ENCODE measurements at places on chromosomes 5 and 9.

- DNase-seq, result no peak
Measured at GRCh38 chr9:17962747-17963146, 383.9 kb downstream of the SH3GL2 start.

GRCh38 chr9:75488719-75489110 lies 400.4 kb downstream of the OSTF1 start:
- DNase-seq, result no peak

GRCh38 chr9:17888066-17888465 lies 309.2 kb downstream of the SH3GL2 start:
- DNase-seq, result no peak

GRCh38 chr5:168656633-168657032 lies 77.5 kb upstream of the PANK3 start:
- no peak for DNase-seq

DNA sequence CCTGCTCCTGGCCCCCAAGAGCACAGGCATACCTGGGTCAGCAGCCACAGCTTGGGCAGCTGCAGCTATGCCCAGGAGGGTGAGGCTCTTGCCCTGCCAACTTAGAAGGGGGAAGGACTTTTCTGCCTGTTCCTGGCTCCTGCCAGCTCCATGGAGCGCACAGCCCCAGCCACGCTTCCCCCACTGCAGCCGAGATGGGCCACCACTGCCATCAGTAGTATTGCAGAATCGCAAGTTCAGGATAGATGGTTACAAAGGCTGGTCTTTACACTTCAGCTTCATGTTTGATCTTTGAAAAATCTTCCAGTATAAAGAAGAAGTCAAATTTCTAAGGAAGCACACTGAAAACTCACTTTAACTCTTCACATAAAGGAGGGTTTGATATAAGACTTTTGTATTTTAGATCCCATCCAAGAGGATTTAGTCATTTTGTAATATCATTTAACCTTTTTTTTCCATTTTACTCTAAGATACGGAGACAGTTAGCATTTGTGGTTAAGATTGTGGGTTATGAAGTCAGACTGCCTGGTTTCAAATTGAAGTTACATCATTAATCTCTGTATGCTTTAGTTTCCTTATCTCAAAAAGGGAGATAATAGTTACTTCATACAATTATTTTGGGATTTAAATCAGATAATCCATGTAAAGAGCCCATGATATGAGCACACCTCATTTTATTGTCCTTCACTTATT lies 81.8 kb downstream of the NLN start:
- no peak for DNase-seq

DNA sequence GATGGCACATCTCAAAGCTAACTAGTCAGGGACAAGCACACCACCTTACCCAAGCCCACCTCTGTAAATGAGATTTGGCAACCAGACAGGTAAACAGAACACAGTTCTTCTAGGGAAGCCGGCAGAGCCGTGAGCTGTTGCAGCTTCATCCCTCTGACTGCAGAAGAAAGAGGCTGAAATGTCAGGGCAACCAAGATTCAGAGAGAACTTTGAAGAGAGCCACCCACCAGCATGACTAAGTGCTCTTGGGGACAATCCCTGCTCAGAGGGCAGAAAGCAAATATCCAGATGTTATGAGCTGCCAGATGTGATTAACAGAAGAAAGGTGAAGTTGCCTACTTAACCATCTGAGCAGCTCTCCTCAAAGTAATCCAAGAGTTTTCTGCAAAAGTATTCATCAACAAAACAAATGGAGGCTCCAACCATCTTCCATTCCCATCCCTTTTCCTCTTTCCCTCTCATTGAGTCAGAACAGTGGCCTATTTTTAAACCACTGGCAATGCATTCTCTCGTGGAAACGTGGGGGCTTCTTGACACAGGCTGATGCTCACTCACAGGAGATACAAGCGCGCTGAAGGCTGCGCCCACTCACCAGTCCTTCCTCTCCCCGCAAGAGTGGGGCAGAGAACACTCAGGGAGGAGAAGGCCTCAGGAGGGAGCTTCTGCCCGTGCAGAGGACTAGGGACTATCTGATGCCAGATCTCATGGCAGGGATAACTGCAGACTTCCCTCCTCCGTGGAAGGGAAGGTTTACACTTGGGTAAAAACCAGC lies 57.1 kb downstream of the SLIT3 start:
- no peak for DNase-seq

- no peak for DNase-seq
Measured at GRCh38 chr5:124849774-124850173, 103.3 kb upstream of the ZNF608 start.

GRCh38 chr5:61409568-61409967 lies 77.5 kb downstream of the ZSWIM6 start:
- DNase-seq, result no peak

- DNase-seq, result no peak
Measured at GRCh38 chr5:175290379-175290778, 153.6 kb downstream of the DRD1 start.

GRCh38 chr5:4095918-4096630 lies 500.4 kb downstream of the IRX1 start:
- no peak for DNase-seq

GRCh38 chr5:38536968-38537367 lies 19.5 kb downstream of the LIFR start:
- DNase-seq, result no peak

- DNase-seq, result no peak
Measured at GRCh38 chr5:118068886-118069285, 919.5 kb downstream of the DTWD2 start.

- DNase-seq, result peak; percentile 36
Measured at GRCh38 chr9:134618163-134618832, 23.3 kb upstream of the COL5A1 start.

DNA sequence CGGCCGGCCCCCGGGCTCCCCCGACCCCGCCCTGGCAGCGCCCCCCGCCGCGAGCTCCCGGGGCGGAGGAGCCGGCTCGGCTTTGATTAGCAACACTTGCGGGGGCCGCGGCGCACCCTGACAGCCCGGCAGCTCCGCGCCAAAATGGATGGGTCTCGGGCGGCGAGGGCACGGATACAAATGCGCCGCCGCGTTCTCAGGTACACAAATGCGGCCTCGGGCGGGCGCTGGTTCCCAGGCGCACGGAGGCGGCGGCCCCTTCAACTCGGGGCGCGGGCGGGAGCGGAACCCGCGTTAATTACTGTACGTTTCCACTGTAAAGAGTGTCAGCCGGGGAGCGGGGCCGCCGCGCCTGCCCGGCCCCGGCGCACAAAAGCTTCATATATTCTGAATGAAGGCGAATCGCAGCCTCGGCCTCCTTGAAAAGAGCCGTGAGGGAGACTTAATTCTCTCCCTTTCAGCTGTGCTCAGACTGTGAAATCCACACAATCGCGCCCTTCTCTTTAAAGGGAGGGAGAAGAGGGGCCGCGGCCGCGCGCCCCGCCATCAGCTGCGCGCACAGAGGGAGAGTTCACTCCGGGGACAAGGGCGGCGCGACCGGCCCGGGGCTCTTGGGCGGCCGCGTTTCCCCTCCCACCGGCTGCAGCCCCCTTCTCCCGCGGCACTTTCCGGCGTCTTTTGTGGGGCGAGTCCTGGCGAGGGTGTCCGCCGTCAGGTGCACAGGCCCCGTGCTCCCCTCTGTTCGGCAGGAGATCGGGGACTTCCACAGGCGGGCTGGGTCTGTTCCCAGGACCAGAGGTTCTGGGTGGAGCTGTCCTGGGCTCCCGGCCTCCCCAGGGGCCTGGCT lies 27.0 kb downstream of the MSX2 start:
- DNase-seq, result peak; percentile 65

DNA sequence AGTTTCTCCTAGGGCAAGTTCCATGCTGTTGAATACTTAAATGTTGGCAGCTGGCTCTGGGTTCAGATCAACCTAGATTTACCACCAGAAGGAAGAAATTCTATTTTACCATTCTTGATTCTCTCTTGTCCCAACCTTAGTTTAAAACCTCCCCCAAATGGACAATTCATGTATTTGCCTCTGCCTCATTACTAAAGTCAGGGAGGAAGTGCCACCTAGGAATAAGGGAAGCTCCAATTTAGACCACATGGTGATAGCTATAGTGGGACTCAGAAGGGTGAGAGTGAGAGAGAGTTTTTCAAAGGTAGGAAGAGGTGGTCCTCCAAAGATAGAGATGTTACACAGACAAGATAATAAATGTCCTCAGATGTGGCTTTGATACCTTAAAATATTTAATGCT lies 53.4 kb upstream of the PAM start:
- DNase-seq, result no peak

- no peak for DNase-seq
Measured at GRCh38 chr5:56739990-56740389, 75.4 kb upstream of the MAP3K1 start.

- DNase-seq, result peak; percentile 55
Measured at GRCh38 chr9:38619556-38620447, 594 bp downstream of the ANKRD18A start.

GRCh38 chr5:69531406-69531801 lies 28.6 kb upstream of the GTF2H2C start:
- DNase-seq, result no peak

DNA sequence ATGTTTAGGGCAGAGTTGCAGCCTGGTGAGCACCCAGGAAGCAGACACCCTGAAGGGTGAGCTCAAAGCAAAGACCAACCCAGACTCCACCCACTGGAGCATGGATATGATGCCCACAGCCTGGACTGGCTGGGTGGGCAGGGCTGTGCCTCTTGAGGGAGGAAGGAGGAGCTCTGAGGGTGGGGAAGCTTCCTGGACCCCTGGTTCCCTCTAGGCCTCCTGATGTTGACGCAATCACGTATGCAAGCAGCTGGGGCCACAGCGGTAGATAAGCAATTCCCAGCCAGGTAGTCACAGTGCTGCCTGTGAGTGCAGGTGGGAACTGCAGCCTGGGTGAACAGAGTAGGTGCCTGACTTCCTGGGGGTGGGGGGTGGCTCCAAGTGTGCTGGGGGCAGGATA lies 271.5 kb downstream of the CDK5RAP2 start:
- peak; percentile 40 for DNase-seq

- no peak for DNase-seq
Measured at GRCh38 chr9:106731910-106732309, 131.1 kb upstream of the ZNF462 start.

Data from ecto neural progenitor cell (in vitro differentiated cells).